NCI-H69 (cell line): ENCODE measurements at places on chromosomes 4 and X.

- no peak for DNase-seq
Observed at GRCh38 chr4:53780736-53781400, 189.6 kb upstream of the LNX1 start.

DNA sequence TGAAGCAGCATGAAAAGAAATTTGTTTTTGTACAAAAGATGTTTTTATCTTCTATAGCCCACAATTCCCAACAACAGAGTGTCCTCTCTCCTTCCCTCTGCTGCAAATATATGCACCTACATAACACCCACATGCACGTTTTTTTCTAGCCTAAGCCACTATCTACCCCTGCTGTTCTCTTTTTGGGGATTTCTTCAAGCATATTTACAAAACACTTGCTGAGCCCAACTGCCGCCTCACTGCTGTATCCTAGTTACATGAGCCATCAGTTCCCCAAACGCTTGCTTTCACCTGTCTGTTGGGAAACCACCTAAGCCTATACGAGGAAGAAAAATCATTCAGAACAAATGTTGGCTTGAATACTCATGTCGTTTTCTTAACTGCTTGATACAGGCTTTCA, 127.2 kb downstream of the CHRNA9 start:
- DNase-seq, result peak; percentile 72

DNA sequence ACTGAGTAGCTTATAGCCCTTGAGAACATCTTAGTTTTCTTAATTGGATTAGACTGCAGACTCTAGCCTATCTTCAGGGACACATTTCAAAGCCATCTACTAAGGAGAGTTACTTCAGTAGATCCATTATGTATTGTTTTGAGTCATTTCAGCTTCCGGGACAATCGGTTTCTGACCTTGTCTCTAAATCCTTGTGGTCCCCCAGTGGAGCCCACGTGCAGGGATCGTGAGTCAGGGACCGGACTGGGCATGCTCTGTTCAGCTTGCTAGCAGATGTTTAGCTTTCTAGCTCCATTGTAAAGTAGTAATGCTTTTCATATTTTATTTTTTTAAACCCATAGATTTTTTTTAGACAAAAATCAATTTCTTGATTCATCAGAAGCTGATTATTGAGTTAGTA, 211.9 kb upstream of the PRPS2 start:
- no peak for DNase-seq

DNA sequence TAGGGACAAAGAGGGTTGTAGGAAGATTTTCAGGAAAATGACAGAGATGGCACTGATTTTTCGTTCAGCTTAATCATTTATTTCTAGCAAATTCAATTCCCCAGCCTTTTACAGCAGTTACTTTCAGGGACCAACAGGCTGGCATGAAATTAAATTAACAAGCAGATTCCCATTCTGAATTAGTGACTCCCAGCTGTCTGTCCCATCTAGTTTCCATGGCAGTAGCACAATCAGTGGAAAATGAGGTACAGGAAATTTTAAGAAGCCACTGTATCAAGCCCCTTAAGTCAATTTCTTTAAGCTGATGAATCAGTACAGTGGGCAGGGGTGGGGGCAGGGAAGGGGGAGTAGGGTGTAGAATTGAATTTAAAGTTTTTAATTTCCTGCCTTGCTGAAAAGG, 121.1 kb upstream of the TEX13C start:
- DNase-seq, result peak; percentile 37

- DNase-seq, result no peak
Observed at GRCh38 chr4:1152290-1152689, 20.1 kb downstream of the SPON2 start.
